ENCODE measurements at places on chromosomes 4 and X.
A peak's percentile ranks its signal among the peaks of the same experiment; 100 is the strongest.

- DNase-seq = no peak
Observed at GRCh38 chrX:85906399-85906798, 141.0 kb downstream of the CHM start.

GRCh38 chr4:67678612-67679011 is 22.3 kb downstream of the UBA6 start:
- no peak for DNase-seq

- peak; percentile 13 for DNase-seq
Observed at GRCh38 chrX:101287402-101287801, 3.7 kb downstream of the TAF7L start.

DNA sequence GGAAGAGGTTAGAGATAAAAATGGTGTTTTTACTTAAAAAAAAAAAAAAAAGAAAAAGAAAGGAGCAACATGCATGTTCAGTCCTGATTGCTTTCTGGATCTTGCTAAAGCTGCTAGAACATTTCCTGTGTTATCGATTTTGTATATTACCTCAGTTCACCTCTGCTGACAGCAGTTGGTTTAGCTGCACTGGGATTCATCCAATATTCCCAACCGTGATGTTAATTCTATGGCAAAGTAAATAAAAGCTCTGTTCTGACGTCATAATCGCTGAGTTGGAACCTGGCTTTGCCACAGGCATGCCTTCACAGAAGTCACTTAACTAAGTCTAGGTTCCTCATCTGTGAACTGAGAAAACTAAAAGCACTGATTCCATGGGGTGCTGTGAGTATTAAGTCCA is 90.7 kb upstream of the SORBS2 start:
- DNase-seq = peak; percentile 12

- no peak for DNase-seq
Observed at GRCh38 chrX:21166272-21166982, 207.8 kb upstream of the CNKSR2 start.

- DNase-seq = no peak
Observed at GRCh38 chr4:4849524-4850193, 9.8 kb upstream of the MSX1 start.

Measured in fibroblast of gingiva (primary cell).